Dermis lymphatic vessel endothelial cell (primary cell): ENCODE measurements at places on chromosomes 5 and 9. TPM values are rescaled to one million over a fixed set of nuclear protein-coding genes. Genes with fewer than 3 reads are reported as not detected.

The HSD17B4 gene
- 144 and 169 TPM in 2 replicates for total RNA-seq

The NDOR1 gene
- total RNA-seq: 2.1 and 2.2 TPM in 2 replicates

The MEIKIN gene
- not detected in 2 replicates for total RNA-seq

The KIF12 gene
- not detected in 2 replicates for total RNA-seq

The C1QTNF3 gene
- 1.1 and 1.4 TPM in 2 replicates for total RNA-seq

The IL13 gene
- total RNA-seq: not detected in 2 replicates

The MCC gene
- 11.9 and 17.3 TPM in 2 replicates for total RNA-seq
